ENCODE measurements at places on chromosomes 12 and 14.

DNA sequence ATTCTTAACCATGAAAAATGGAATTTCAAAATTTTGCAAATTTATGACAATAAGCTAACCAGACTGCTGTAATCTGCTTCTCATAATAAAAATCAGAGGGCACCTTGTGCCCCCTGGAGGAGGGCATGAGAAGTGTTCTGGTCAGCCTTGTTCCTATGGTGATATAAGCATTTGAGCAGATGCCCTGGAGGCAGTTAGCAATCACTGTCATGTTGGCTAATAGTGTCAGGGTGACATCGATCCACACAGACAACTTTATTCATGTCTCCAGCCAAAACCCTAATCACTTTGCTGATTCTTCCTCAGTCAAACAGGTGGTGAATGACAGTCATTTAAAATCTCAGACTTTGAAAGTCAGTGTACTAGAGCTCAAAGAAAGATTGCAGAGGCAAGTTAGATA, 943.0 kb downstream of the GALC start:
- DNase-seq: no peak

- no peak for DNase-seq
Observed at GRCh38 chr14:92880851-92881250, 42.1 kb upstream of the CHGA start.

DNA sequence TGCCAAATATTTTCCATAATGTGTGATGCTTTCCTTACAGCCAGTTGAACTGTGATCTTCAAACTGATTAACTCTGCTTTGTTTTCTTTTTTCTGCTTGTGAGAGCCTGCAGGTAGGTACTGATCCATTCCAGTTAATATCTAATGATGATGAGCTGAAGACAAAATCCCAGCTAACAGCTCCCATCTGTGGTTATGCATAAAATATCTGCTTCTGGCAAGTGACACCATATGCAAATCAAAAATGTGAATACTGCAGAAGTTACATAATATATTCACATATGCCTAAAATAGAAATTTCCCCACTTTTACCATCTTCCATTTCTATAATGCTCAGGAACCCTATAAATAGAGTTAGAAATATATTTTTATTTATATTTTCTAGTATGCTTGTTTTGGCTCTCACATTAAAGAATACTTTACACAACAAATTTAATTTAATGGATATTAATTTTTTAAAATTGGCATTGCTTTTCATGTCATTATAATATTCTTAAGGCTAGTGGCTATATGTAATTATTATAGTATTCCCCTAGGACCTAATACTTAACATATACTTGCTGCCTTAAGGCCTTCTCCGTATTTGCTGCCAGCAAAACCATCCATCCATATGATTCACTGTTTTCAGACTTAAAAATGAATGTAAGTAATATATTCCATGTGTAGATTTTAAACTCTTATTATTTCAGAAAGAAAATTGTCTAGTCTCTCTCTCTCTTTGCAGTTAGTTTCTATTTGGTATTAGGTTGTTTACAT, 83.8 kb downstream of the CCER1 start:
- no peak for DNase-seq

DNA sequence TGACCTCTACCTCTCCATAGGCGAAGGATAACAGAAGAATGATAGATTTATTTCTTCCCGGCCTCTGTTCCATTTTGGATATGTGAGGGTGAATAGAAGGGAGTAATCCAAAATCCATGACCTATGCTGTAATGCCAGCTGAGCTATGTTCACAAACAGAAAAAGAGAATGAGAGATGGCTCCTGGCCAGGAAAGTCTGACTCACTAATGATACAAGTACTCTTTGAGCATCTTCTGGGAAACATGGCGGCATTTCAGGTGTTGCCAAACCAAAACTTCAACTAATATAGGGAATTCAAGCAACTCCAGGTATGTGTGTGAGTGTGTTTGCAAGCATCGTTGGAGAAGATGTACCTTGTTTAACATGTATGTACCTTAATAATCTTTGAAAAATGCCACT, 55.1 kb downstream of the MED13L start:
- peak; percentile 38 for DNase-seq

GRCh38 chr14:88613552-88614010, 50.7 kb downstream of the ZC3H14 start:
- no peak for DNase-seq

DNA sequence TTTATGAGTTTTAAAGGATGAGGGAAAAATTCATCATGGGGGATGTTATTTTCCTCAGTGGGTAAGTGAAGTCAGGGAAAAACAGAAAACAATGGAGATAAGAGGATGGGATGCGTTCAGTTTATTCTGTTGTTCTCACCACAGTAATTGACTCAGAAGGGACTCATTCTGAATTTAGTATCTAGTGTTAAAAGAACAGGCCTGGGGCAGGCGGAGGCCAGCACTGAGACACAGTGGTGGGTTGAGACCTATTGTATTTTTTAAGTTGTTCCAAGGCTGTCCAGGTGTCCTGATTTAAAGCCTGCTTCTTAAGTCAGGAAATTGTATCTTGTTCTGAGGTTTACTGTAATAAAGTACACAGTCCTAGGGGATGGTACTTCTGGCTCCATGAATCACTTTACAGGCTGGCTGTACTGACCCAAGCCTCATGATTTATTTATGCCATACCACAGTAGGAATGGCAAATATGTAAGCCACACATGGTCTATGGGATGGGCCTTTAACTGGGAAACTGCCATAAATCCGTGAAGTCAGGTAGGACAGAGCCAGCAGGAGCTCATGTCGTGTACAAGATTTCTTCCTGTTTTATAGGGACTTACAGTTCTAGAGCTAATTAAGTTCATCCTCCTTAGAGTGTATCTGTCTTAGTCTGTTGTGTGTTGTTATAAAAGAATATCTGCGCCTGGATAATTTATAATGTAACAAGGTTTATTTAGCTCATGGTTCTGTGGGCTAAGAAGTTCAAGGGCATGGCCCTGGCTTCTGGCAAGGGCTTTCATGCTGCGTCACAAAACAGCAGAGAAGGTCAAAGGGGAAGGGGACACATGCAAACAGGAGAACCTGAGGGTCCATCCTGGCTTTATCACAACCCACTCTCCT, 244.1 kb downstream of the FBXL14 start:
- no peak for DNase-seq

DNA sequence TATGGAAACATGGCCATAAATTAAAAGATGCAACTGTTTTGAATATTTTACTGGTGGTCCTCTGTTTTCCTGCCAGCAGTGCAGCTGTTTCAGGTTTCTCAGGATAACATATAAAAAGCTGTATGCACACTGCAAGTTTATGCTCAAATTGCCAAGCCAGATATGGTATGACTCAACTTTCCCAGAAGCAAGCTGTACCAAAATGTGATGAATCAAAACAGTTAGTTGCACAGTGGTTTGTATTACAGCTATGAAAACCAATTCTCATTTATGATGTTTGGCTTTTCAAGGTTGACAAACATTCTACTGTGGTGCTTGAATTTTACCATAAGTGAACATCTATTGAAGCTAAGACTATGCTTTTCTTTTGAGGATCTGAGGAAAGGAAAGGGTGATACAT, 15.5 kb downstream of the TRMT5 start:
- DNase-seq: no peak

- no peak for DNase-seq
Observed at GRCh38 chr14:83734431-83734830, 1795.5 kb upstream of the FLRT2 start.

DNA sequence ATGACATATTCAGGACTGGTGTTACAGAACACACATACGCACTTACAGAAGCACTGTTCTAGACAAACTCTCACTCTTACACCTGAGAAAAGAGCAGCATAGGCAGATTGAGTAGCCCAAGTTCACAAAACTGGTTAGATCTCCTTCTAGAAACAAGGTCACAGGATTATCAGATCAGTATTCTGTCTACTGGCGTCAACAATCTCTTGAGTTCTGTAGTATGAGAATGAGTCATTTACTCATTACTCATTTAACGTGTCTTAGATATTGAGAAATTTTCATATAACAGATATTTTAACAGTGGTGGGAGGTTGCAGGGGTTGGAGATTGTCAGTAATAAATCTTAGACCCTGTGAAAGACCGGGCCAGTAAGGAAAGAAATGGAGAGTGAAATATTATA, 2.8 kb upstream of the TSPAN8 start:
- no peak for DNase-seq

DNA sequence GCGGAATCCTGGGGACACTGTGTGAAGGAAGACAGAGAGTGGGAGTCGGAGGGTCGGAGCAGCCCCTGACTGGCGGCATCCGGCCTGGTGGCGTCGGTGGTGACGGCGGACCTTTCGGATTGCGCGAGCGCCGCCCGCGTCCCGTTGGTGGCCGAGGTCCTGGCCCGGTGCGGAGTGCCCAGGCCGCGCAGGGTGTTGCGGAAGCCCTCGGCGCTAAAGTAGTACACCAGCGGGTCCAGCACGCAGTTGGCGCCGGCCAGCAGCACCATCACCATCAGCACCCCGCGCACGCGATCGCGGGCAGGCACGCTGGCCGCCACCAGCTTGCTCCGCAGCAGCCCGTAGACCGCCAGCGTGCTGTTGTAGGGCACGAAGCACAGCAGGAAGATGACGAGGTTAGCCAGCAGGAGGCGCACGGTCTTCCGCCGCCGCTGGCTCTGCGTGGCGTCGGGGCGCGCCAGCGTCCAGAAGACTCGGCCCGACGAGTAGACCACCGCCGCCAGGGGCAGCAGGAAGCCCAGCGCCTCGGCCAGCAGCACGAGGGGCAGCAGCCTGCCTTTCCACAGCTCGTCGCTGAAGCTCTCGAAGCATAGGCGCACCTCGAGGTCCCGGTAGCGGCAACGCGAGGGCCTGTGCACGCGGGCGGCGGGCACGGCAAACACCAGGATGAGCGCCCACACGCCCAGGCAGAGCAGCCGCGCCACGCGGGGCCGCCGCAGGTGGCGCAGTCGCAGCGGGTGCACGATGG, 13.1 kb upstream of the CHD4 start:
- DNase-seq: peak; percentile 49

GRCh38 chr14:26887847-26888246, 290.0 kb upstream of the NOVA1 start:
- no peak for DNase-seq

DNA sequence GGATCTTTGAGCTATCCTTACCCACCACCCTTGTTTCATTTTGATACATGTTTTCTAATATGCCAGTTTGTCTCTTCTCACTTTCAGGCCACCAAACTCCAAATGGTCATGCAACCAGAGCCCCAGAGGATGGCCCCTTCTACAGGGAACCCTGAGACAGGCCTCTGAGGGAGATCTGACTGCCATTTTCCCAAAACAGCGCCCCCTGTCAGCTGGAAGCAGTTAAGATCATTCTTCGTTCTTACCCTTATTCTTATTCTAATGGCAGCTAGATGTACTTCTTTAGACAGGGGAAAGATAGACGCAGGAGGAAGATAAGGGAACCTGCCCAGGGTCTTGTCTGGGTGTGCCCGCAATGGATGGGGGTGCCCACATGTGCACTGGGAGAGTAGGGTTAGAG, 38.4 kb downstream of the C12orf56 start:
- DNase-seq: no peak

- no peak for DNase-seq
Observed at GRCh38 chr14:105938959-105939358, 412.6 kb downstream of the TMEM121 start.

DNA sequence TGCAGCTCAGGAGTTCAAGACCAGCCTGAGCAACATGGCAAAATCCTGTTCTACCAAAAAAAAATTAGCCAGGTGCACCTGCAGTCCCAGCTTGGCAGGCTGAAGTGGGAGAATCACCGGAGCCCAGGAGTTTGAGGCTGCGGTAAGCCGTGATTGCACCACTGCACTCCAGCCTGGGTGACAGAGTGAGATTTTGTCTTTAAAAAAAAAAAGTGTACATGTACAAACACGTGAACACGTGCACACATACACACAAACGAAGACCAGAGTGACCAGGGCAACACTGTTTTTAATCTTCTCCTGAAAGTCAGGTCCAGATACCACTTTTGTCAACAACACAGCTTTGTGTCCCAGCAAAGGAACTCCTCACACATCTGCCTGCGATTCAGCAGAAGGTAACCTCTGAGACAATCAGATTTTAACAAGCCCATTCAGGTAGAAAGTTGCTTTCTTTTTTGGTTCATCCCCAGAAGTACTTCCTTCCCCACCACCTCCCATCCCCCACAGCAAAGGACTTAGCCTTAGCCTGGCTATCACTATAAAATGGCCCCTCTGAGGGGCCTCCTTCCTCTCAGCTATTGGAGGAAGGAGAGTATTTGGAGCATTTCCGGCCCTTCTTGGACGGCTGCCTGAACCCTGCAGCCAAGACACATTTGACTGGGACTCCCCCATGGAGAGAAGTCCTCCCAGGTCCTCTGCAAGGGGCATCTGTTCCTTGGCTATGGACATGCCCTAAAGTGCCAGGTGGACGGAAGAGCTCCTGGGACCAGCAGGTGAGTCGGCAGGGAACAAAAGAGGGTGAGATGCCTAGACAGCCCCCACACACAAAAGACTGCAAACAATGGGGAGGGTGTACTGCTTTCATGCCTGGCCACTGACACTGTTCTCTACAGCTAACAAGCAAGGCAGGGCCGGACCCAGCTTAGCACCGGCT, 9.8 kb downstream of the CTDSP2 start:
- peak; percentile 35 for DNase-seq

DNA sequence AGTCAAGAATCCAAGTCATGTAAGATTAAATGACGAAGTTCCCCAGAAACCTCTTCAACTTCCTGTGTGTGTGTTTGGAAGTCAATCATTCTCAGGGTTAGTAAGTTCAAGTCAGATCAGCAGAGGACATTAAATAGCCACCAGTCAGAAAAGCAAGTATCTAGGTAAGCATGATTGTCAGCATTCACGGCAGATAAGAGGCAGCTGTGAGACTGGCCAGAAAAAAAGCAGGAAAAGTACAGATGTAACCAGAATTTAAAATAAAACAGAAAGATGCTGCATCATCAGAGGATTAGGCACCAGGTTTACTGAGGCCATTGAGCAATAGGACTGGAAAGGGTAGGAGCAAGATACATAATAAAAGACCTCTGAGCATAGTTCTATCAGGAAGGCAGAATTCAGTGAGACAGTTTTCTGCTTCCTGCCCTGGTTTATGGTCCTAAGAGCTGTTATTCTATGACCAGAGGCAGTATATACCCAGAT, 606.9 kb downstream of the FSCB start:
- no peak for DNase-seq

GRCh38 chr12:92078167-92079053, 67.2 kb downstream of the BTG1 start:
- no peak for DNase-seq

DNA sequence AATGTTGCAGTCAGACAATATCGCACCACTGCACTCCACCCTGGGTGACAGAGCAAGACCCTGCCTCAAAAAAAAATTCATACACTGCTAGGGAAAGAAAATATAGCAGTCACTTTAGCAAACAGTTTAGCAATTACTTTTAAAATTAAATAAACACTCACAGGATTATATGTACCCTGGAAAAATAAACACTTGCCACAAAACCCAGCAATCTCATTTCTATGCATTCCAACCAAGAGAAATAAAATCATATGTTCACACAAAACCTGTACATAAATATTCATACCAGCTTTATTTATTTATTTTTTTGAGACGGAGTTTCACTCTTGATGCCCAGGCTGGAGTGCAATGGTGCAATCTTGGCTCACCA, 20.2 kb downstream of the ATXN2 start:
- DNase-seq: no peak

DNA sequence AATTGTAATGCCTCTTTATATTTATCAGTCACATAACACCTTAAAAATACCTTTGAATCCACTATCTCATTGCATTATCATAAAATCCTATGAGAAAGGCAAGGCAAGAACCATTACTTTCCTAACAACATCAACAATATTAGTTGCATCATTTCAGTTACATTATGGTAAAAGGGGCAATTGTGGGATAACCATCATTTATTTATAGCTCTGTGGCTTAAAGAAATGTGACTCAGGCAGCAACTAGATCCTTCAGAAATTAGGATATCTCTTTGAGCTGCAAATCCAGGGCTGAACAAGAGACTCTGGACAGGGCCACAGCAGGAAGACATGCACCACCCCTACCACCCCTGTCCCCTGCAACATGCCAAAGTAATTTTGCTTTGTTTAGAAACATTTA, 36.4 kb downstream of the EPS8 start:
- DNase-seq: no peak

Measured in CD4-positive, alpha-beta T cell treated with Interleukin-2 at 100 ng/mL for 4 hours (primary cell).